ENCODE measurements at places on chromosomes 5 and 9.

DNA sequence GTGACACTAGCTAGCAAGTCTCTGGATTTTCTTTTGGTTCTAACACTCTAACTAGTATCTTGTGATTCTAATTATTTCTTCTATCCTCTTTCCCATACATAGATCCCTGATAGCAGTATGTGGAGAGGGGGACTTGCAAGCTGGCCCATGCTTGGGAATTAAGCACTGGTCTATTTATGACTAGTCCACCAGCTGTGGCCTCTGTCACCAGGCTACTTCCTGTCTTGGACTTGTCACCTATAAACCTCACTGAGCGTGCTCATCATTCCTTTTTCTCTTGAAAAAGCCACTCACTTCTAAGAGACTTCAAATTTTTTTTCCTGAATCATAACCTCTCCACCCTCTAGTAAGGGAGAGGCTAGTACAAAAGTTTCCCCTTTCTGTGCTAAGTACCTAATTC is 32.3 kb upstream of the MAMDC2 start:
- DNase-seq, result no peak

DNA sequence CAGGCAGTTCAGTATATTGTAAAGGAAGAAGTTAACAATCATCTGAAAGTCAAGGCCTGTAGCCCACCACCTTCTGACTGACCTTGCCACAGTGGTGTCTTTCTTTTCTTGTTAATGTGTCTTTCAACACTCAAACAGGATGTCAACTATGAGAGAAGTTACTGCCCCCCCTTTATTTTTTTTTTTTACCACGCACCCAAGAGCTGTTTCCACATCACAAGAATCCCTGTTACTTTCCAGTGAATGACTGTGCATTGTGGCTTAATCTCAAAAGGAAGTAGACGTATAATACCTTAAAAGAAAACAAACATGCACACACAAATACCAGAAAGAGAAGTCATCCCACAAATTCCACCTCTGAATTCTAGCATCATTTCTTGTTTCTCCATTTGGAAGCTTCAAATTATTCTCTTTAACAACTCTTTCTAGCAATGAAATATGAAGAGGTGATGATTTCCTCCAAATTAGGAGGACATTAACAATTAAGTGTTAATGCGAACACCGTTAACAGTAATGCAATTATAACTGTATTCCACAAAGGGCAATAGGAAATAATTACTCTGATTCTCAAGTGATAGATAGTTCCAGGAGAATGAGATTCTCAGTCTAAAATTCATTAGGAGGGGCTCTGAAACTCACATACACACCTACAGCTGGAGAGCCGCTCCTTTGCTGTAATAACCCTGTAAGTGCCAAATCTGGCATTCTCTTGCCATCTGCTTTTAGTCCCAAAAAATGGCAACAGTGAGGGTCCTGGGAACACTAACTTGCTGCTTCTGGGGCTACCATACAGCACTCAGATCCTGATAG is 201.0 kb downstream of the EFNA5 start:
- DNase-seq, result no peak

DNA sequence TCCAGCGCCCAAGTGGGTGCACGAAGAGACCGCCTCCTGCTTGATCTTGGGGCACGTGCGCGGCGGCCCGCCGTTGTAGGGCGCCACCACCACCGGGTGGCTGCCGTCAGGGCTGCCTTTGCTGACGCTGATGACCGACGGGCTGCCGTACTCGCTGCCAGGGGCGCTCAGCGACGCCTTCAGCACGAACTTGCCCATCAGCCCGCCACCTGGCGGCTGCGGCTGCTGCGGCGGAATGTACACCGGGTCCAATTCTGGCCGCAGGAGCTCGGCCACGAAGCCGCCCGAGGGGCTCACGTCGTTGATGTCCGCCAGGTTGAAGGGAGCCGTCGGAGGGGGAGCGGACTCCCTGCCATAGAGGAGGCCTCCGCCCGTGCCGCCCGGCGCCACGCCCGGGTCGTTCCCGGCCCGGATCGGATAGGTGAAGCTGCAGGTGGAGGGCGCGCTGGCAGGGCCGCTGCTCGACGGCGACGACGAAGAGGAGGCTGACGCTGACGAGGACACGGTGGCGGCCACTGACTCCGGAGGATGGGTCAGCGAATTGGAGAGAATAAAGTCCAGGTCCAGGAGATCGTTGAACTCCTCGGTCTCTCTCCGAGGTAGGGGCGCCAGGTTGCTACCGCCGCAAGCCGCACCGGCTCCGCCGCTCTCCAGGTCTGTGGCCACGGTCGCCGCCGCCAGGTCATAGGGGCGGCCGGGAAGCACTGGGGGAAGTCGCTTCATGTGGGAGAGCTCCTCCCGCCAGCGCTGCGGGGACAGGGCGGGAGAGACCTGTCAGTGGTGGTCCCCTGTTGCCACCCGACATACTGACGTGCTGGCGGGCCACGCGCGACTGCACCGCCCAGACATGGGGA is 1.8 kb downstream of the KLF4 start:
- peak; percentile 44 for DNase-seq

GRCh38 chr5:59328709-59329296 is 564.7 kb downstream of the PDE4D start:
- DNase-seq, result no peak

GRCh38 chr9:85230081-85230480 is 511.7 kb downstream of the AGTPBP1 start:
- no peak for DNase-seq

- no peak for DNase-seq
Observed at GRCh38 chr5:80149161-80149609, 106.7 kb downstream of the SERINC5 start.

DNA sequence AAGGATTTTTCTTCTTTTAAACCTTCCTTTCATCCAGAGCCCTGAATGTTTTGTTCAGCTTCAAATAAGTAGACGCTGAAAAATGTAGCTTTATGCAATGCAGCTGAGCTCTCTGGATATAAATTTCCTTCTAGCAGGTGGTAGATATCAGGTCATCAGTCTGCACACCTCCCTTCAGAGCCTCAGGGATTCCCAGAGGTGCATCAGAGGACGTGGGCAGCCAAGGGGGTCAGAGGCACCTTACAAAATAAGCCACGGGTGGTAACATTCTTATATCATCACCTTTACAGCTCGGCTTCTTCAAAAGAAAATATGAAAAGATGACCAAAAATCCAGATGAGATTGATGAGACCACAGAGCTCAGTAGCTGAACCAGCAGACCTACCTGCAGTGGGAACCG is 19.3 kb downstream of the MOCS2 start:
- no peak for DNase-seq

DNA sequence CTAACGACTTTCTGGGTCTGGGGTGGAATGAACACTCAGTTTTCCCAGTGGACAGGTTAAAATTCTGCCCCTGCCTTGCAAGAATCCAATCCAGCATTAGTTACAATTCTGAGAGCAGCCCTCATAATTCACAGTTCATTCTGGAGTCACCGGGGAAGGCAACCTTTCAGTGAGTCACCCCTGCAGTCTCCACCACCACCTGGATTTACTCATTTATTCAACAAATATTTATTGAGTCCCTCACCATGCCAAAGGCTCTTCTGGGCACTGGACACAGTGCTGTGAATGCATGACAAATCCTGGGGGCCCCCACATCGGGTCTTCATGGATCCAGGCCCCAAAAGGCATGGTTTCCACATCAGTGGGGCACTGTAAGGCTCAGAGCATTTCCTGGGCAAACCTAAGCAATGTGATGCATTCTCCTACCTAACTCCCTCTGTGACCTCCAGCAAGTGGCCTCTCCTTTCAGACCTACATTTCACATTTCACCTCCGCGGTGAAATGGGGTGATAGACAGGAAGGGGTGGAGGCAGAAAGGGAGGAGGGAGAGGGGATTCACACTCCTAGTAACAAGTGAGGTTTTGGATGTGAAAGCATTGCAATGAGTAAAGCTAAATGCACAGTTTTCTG is 6.4 kb upstream of the MSX2 start:
- no peak for DNase-seq

DNA sequence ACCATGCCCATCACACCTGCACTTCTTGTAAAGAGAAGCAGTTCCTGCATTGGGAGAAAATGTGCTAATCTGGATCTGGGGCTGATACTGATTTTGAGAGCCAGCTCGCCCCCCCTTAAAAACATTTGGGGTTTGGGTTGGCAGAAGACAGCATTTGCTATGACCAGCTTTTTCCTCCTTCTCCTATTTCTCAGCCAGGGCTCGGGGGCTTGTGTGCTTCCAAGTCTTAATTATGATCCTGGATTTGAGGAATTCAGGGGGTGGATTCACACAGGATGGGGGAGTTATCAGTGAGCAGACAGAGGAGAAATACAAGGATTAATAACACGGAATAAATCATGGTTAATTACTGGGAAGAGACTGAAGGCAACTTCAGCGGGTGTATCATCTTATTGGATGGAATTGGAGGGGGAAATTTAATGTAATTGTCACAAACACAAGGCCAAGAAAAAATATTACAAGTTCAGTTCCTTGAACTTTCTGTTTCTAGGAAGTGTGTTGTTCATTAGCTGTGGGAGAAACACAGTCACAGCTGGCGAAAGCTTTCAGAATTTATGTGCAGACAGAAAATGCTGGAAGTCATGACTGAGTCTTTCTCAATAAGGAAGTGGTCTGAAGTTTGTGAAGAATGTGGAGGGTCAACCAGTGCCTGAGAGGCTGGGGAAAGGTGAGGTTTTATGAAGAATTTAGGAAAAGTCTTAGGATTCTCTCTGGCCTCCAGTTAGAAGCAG is 15.3 kb downstream of the C9orf152 start:
- peak; percentile 41 for DNase-seq

DNA sequence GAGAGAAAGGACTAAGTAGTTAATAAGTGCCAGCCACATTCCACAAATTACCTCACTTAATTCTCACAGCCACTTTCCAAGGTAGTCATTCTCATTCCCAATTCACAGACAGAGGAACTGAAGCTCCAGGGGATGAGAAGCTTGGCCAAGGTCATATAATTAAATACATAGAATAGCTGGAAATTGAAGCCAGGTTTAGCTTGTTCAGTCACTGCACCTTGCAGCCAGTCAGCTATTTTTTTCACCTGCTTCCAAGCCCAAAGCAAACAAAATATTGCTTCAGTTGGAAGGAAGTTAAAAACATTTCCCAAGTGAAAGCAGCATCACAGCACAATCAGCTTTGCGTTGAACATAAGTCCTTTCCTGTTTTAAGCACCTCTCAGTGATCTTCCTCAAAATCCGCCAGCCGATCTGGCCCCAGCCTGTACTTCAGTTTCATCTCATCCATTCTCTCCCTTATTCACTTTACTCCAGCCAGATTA is 4.8 kb downstream of the ALDH1A1 start:
- DNase-seq, result no peak

DNA sequence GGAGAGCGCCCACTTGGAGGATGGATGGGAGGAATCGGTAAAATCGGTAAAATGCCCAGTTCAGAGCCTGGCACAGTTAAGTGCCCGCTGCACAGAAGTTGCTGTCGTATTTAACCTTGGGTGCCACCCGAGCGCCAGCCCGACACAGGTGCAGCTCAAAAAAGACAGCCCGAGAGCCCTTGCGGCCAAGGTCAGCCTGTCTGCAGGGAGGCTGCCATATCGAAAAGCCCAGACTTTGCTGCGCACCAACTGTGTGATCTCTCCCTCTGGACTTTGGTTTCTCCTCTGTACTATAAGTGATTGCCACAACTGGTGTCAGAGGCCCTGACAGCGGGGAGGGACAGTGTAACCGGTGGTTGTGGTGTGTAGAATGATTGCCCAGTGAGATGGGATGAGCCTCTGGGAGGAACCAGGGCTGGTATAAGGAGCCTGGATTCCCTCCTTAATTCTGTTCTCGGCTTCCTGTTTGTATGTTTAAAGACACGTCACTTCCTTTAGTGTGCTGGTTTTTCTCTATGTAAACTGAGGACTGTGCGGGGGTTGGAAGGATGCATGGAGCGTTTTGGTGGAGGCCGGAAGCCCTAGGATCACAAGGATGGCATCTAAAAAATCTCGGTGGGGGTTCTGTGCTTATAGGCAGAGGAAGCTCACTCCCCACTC is 792 bp downstream of the NTMT1 start:
- DNase-seq, result peak; percentile 84

GRCh38 chr5:41445937-41446563 is 64.4 kb downstream of the PLCXD3 start:
- no peak for DNase-seq

GRCh38 chr5:113678924-113679575 is 165.6 kb downstream of the YTHDC2 start:
- peak; percentile 19 for DNase-seq
